ENCODE measurements at places on chromosomes 12 and 14. TPM values are rescaled to one million over a fixed set of nuclear protein-coding genes. Genes with fewer than 3 reads are reported as not detected.

The TMEM233 gene
- 0.96 TPM for total RNA-seq

The CLEC9A gene
- 0.43 TPM for total RNA-seq

The PPP1R36 gene
- total RNA-seq: 0.46 TPM

The FAR2 gene
- total RNA-seq: 13.3 TPM

The ZDHHC22 gene
- not detected for total RNA-seq

DNA sequence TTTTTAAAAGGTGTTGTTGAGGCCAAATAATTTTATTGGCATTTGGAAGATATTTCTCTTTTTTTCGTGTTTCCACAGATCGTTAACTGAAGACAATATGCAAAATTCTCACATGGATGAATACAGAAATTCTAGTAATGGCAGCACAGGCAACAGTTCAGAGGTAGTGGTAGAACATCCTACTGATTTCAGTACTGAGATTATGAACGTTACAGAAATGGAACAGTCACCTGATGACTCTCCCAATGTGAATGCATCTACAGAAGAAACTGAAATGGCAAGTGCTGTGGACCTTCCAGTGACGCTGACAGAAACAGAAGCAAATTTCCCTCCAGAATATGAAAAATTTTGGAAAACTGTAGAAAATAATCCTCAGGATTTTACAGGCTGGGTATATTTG lies 11.2 kb downstream of the PRPF39 start:
- no peak for DNase-seq
- H3K27me3 ChIP-seq: no peaks in the 10 kb centered on the region
- no peaks in the 10 kb centered on the region for H3K4me1 ChIP-seq
- no peak overlapping the region for H3K27ac ChIP-seq

DNA sequence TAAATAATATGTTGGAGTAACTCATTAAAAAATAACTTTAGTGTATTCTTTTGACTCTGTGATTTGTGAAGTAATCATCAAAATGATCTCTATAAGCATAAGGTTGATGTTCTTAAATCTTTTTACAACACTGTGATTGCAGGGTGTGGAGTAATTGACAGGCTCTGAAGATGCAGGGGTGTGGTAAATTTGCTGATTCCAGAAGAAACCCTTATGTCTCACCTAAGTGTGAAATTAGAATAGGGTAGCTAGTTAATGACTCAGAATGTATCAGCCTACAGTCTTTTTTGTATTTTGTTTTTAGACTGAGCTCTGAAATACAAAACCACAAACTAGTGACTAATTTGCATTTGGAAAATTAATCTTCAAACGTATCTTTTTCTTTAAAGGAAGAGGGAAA lies 5.9 kb downstream of the PRPF39 start:
- DNase-seq: no peak
- H3K27ac ChIP-seq: no peak overlapping the region
- no peaks in the 10 kb centered on the region for H3K27me3 ChIP-seq
- H3K4me1 ChIP-seq: peaks cover 28% of the 10 kb centered on the region
- no peak overlapping the region for H3K4me3 ChIP-seq

GRCh38 chr12:29921307-29921706 lies 137.6 kb upstream of the TMTC1 start:
- no peak overlapping the region for H3K4me3 ChIP-seq
- no peaks in the 10 kb centered on the region for H3K4me1 ChIP-seq
- DNase-seq: no peak
- no peaks in the 10 kb centered on the region for H3K27me3 ChIP-seq

GRCh38 chr12:68532204-68532886 lies 78.4 kb upstream of the RAP1B start:
- no peaks in the 10 kb centered on the region for H3K27me3 ChIP-seq
- no peak overlapping the region for H3K27ac ChIP-seq
- H3K4me1 ChIP-seq: no peaks in the 10 kb centered on the region
- H3K4me3 ChIP-seq: no peak overlapping the region
- no peaks in the 10 kb centered on the region for H3K36me3 ChIP-seq

GRCh38 chr12:91072931-91073330 lies 15.1 kb upstream of the KERA start:
- no peaks in the 10 kb centered on the region for H3K36me3 ChIP-seq
- no peak overlapping the region for H3K4me3 ChIP-seq
- H3K4me1 ChIP-seq: no peaks in the 10 kb centered on the region
- no peak for DNase-seq
- H3K27ac ChIP-seq: no peak overlapping the region

- H3K4me1 ChIP-seq: peaks cover 5% of the 10 kb centered on the region
- H3K4me3 ChIP-seq: no peak overlapping the region
- H3K27me3 ChIP-seq: no peaks in the 10 kb centered on the region
- H3K27ac ChIP-seq: no peak overlapping the region
- no peak for DNase-seq
- H3K36me3 ChIP-seq: peaks cover 59% of the 10 kb centered on the region
Observed at GRCh38 chr12:102051431-102051965, 10.3 kb downstream of the WASHC3 start.

DNA sequence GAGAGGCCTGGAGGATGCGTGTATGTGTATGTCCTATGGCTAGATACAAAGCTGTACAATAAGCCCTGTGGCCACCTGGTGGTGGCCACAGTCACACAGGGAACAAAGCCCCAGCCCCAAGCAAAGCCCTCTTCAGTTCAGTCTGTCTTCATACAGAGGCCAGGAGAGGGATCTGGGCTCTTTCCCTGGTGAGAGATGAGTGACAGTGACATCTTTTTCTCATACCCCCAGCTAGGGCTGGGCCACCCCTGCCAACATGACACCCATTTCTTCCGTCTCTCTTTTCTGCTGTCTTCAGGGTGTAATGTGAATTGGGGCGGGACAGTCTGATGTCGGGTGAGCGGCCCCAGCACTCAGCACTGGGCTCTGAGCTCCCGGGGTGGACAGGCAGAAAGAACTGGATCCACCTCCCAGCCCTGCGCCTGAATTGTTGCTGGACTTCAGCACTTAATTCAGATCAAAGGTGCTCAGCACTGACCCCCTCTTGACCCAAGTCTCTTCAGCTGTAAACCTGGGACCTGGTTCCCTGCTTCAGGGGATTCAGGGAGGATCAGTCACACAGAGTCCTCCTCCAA lies 59.8 kb downstream of the SERPINA3 start:
- DNase-seq: peak; percentile 40
- H3K27ac ChIP-seq: no peak overlapping the region
- H3K4me1 ChIP-seq: no peaks in the 10 kb centered on the region

GRCh38 chr12:47721431-47721973 lies 3.8 kb downstream of the ENDOU start:
- no peak overlapping the region for H3K4me3 ChIP-seq
- DNase-seq: no peak
- no peak overlapping the region for H3K27ac ChIP-seq
- no peaks in the 10 kb centered on the region for H3K36me3 ChIP-seq
- H3K27me3 ChIP-seq: no peaks in the 10 kb centered on the region
- peaks cover 15% of the 10 kb centered on the region for H3K4me1 ChIP-seq

GRCh38 chr14:24379907-24380730 lies 12.1 kb downstream of the NFATC4 start:
- no peak overlapping the region for H3K4me3 ChIP-seq
- no peak for DNase-seq
- H3K27ac ChIP-seq: no peak overlapping the region

- no peaks in the 10 kb centered on the region for H3K36me3 ChIP-seq
- peak within 1 kb of the TSS; percentile 75 for H3K27ac ChIP-seq
- H3K4me1 ChIP-seq: peaks cover 57% of the 10 kb centered on the region
- peak; percentile 83 for DNase-seq
- H3K27me3 ChIP-seq: no peaks in the 10 kb centered on the region
- no peak within 1 kb of the TSS for H3K4me3 ChIP-seq
Observed at GRCh38 chr12:109115758-109116610, at the start of gene ACACB. Gene ACACB (plus strand): TSS chr12:109116587. CDS start chr12:109139406, 22,819 bp downstream.

DNA sequence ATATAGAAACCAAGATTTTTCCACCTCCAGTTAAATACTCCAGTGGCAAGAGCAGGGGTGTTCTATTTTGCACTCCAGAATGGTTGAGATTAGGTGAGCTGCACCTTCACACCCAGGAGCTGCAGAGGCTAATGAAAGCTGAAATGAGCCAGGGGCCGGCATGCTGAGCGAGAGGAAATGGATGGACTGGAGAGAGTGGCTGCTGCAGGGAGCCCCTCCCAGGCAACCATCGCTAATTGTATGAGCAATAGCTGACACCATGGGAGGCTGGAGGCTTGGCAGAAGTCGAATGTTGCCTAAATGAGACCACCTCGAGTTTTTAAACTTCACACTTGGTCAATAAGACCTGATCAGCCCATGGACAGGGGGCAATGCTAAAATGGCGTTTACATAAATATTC lies 301.8 kb upstream of the TMPO start:
- no peaks in the 10 kb centered on the region for H3K27me3 ChIP-seq
- H3K36me3 ChIP-seq: no peaks in the 10 kb centered on the region
- no peak overlapping the region for H3K27ac ChIP-seq
- no peak for DNase-seq
- H3K4me3 ChIP-seq: no peak overlapping the region

GRCh38 chr14:87407344-87407743 lies 585.6 kb downstream of the GALC start:
- H3K36me3 ChIP-seq: no peaks in the 10 kb centered on the region
- H3K27ac ChIP-seq: no peak overlapping the region
- no peak overlapping the region for H3K4me3 ChIP-seq
- H3K27me3 ChIP-seq: no peaks in the 10 kb centered on the region
- H3K4me1 ChIP-seq: no peaks in the 10 kb centered on the region
- no peak for DNase-seq

GRCh38 chr12:67909091-67909531 lies 80.1 kb upstream of the IFNG-AS1 start:
- H3K27me3 ChIP-seq: no peaks in the 10 kb centered on the region
- H3K27ac ChIP-seq: no peak overlapping the region
- DNase-seq: no peak
- H3K36me3 ChIP-seq: no peaks in the 10 kb centered on the region
- H3K4me1 ChIP-seq: no peaks in the 10 kb centered on the region

GRCh38 chr12:19110221-19110940 lies 19.2 kb upstream of the PLEKHA5 start:
- H3K4me3 ChIP-seq: no peak overlapping the region
- no peaks in the 10 kb centered on the region for H3K36me3 ChIP-seq
- no peak for DNase-seq
- no peaks in the 10 kb centered on the region for H3K4me1 ChIP-seq
- no peaks in the 10 kb centered on the region for H3K27me3 ChIP-seq

DNA sequence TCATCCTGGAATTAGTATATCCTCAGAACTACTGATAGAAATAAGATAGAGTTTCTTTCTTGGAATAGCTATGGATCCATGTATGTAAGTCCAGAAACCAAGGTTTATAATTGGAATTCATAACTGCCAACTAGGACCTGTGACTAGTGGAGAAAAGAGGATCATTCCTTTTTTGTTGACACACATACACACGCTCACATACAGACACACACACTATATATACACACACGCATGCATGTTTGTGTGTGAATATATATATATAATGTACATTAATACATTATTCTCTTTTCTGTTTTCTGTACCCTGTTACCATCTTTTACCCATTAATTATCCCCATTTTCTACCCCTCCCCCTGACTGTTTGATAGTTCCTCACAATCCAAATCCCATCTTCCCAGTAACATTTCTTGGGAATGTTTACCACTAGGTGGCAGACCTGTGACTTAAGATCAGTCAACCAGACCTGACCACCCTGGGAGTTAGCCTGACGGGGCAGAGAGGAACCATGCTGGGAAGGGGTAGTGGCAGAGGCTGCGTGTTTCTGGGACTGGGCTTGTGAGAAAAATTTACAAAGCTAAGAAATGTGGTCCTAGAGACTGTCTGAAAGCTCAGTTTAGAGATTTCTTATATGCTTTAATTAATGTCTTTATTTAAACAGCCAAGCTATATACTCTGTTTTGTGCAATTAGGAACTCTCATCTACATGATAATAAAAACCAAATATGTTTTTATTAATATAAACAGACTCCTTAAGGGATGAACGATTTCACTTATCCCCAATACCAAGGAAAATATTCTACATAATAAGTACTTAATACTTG lies 308.0 kb downstream of the PPFIA2 start:
- H3K27ac ChIP-seq: no peak overlapping the region
- DNase-seq: no peak
- H3K4me1 ChIP-seq: no peaks in the 10 kb centered on the region
- no peaks in the 10 kb centered on the region for H3K27me3 ChIP-seq

- peaks cover 6% of the 10 kb centered on the region for H3K27me3 ChIP-seq
- no peak overlapping the region for H3K27ac ChIP-seq
- H3K36me3 ChIP-seq: no peaks in the 10 kb centered on the region
- DNase-seq: peak; percentile 69
Observed at GRCh38 chr12:107884769-107885694, 110.5 kb downstream of the ASCL4 start.

- H3K36me3 ChIP-seq: no peaks in the 10 kb centered on the region
- no peaks in the 10 kb centered on the region for H3K4me1 ChIP-seq
- no peak overlapping the region for H3K27ac ChIP-seq
Observed at GRCh38 chr12:81991868-81992267, 232.7 kb upstream of the PPFIA2 start.

DNA sequence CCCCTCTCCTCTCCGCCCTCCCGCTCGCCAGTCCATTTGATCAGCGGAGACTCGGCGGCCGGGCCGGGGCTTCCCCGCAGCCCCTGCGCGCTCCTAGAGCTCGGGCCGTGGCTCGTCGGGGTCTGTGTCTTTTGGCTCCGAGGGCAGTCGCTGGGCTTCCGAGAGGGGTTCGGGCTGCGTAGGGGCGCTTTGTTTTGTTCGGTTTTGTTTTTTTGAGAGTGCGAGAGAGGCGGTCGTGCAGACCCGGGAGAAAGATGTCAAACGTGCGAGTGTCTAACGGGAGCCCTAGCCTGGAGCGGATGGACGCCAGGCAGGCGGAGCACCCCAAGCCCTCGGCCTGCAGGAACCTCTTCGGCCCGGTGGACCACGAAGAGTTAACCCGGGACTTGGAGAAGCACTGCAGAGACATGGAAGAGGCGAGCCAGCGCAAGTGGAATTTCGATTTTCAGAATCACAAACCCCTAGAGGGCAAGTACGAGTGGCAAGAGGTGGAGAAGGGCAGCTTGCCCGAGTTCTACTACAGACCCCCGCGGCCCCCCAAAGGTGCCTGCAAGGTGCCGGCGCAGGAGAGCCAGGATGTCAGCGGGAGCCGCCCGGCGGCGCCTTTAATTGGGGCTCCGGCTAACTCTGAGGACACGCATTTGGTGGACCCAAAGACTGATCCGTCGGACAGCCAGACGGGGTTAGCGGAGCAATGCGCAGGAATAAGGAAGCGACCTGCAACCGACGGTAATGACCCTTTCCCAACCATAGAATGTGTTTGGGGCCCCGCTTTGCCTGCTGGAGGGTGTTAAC lies 615 bp downstream of the CDKN1B start:
- H3K27ac ChIP-seq: peak overlapping the region; percentile 99
- H3K4me3 ChIP-seq: peak overlapping the region; percentile 90
- H3K27me3 ChIP-seq: no peaks in the 10 kb centered on the region
- peaks cover 49% of the 10 kb centered on the region for H3K4me1 ChIP-seq
- peak; percentile 71 for DNase-seq
- peaks cover 32% of the 10 kb centered on the region for H3K36me3 ChIP-seq

- DNase-seq: no peak
- no peaks in the 10 kb centered on the region for H3K36me3 ChIP-seq
- H3K4me3 ChIP-seq: no peak overlapping the region
- H3K27ac ChIP-seq: no peak overlapping the region
- no peaks in the 10 kb centered on the region for H3K27me3 ChIP-seq
Observed at GRCh38 chr14:71532790-71533189, 399.4 kb upstream of the RGS6 start.
